ENCODE measurements at places on chromosomes 12 and 14. TPM values are rescaled to one million over a fixed set of nuclear protein-coding genes. Genes with fewer than 3 reads are reported as not detected.
A peak's percentile ranks its signal among the peaks of the same experiment; 100 is the strongest.

DNA sequence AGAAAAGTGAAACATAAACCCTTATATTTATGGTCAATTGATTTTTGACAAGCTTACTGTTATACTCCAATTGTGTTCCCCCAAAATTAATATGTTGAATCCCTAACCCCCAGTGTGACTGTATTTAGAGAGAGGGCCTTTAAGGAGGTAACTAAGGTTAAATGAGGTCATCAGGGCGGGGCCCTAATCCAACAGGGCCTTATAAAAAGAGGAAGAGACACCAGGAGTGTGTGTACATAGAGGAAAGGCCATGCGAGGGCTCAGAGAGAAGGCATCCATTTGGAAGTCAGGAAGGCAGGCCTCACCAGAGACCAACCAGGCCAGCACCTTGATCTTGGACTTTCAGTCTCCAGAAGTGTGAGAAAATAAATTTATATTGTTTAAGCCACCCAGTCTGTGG is 6.5 kb upstream of the VTI1B start:
- H3K4me3 ChIP-seq = no peak overlapping the region
- H3K27me3 ChIP-seq = no peaks in the 10 kb centered on the region
- no peak for DNase-seq
- H3K36me3 ChIP-seq = peaks cover 56% of the 10 kb centered on the region
- H3K27ac ChIP-seq = no peak overlapping the region

DNA sequence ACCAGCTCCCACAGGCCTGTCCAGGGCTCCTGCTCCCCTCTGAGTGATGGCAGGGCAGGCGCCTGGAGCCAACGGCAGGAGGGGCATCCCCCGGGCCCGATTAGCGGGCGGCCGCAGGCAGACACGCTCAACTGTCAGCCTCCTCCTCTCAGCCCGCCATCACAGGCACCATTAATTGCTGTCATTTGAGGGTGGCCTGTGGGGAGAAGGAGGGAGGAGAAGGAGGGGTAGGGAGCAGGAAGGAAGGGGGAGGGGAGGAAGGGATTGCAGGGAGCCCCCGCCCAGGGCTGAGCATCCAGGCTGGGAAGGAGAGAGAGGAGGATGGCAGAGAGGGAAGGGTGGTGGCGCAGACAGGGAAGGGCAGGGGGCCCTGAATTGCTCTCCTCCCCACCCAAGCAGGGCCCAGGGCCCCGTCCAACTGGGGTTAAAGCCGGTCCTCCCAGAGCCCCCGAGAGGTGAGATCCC is 36.1 kb downstream of the NCOR2 start:
- no peaks in the 10 kb centered on the region for H3K27me3 ChIP-seq
- DNase-seq = no peak
- no peak overlapping the region for H3K4me3 ChIP-seq
- no peak overlapping the region for H3K27ac ChIP-seq

GRCh38 chr14:88005978-88006851 is 1.3 kb downstream of the GPR65 start:
- no peaks in the 10 kb centered on the region for H3K4me1 ChIP-seq
- DNase-seq = no peak
- H3K27ac ChIP-seq = no peak overlapping the region
- peaks cover 44% of the 10 kb centered on the region for H3K27me3 ChIP-seq
- H3K4me3 ChIP-seq = no peak overlapping the region
- H3K36me3 ChIP-seq = no peaks in the 10 kb centered on the region

The BDKRB2 gene
- total RNA-seq = 1.4 TPM

DNA sequence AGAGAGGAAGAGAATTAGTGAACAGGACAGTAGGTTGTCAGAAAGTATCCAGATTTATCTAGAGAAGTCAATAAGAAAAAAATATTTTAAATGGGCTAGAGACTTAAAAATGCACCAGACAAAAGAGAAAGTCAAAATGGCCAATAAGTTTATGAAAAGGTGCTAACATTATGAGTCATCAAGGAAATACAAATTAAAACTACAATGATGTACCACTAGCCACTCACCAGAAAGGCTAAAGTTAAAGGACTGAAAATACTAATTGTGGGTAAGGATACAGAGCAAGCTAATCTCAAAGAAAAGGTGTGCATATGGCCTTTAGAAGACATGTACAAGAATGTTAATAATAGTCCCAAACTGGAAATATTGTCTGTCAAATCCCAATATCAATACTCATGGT is 37.7 kb downstream of the C12orf50 start:
- H3K4me1 ChIP-seq = peaks cover 8% of the 10 kb centered on the region
- H3K27ac ChIP-seq = no peak overlapping the region
- H3K4me3 ChIP-seq = no peak overlapping the region
- DNase-seq = no peak
- no peaks in the 10 kb centered on the region for H3K27me3 ChIP-seq
- H3K36me3 ChIP-seq = no peaks in the 10 kb centered on the region

DNA sequence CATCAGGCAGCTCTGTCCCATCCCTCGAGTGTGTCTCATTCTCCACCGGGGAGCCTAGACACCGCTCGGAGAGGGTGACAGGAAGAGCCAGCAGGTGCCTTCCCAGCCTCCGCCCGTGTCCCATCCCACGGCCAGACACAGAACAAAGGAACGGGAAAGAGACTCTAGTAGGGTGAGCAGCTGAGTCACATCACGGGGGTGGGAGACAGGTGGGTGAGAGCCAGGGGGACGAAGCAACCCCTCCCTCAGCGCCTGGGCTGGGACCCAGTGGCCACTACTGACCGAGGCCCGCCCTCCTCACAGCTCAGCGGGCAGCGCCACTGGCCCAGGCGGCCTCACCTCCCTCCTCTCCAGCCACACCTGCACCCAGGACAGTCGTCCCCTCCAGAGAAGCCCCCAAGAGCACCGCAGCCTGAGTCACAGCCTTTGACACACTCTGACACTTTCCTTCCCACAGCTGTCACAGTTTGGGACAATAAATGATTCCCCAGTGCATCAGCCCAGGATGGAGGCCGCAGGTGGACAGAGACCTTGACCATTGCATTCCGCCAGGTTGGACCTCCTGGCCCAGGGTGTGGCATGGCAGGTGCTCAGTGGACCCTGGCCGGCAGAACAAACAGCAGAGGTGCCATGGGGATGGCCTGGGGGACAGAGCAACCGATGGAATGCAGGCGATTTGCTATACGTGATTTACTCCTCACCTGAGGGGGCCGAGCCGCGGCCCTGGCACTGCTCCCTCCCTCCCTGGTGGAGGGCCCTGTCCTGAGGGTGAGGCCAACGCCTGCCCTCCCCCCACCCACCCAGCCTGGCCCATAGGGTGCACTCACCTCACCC is 45.4 kb upstream of the GALNT9 start:
- no peaks in the 10 kb centered on the region for H3K4me1 ChIP-seq
- DNase-seq = no peak
- H3K36me3 ChIP-seq = no peaks in the 10 kb centered on the region
- peaks cover 81% of the 10 kb centered on the region for H3K27me3 ChIP-seq

DNA sequence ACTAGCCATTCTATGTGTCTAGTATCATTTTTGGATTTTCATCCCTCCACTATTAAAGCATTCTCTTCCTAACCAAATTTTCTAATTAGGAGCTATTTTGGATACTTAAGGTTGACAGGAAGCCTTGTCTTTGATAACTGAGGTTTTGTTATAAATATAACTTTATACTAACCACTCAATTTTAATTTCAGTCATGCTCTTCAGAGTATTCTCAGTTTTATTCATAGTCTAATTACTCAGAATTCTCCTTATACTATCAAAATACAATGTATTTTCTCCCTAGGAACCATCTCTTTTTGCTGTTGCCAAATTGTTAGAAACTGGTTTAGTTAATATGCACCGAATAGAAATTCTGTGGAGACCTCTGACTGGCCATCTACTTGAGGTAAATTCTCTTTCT is 76.2 kb downstream of the MON2 start:
- no peak for DNase-seq
- no peak overlapping the region for H3K4me3 ChIP-seq
- H3K36me3 ChIP-seq = peaks cover 28% of the 10 kb centered on the region
- no peaks in the 10 kb centered on the region for H3K27me3 ChIP-seq
- H3K27ac ChIP-seq = no peak overlapping the region

The SLC2A14 gene
- total RNA-seq = not detected

DNA sequence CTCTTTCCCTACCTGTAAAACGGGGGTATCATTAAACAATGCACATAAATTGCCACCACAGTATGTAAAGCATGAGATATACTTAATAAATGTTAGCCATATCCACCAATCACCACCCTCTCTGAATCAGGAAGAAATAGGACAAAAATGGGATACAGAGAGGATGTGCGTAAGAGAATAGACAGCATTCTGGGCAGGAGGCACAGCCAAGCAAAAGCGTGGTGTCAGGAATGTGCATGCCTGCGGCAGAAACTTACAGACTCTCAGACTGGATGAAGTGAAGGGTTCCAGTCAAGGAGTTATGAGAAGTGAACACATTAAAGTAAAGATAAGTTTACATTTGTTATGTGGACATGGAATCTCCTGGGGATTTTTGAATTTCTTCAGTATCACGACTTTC is 121.7 kb upstream of the MDM1 start:
- H3K27me3 ChIP-seq = no peaks in the 10 kb centered on the region
- no peak overlapping the region for H3K4me3 ChIP-seq
- DNase-seq = no peak
- H3K36me3 ChIP-seq = no peaks in the 10 kb centered on the region
- no peak overlapping the region for H3K27ac ChIP-seq
- H3K4me1 ChIP-seq = peaks cover 9% of the 10 kb centered on the region

The SIX4 gene
- 13.6 TPM for total RNA-seq

The BBOF1 gene
- total RNA-seq = 2.0 TPM

GRCh38 chr14:102029956-102030355 is 56.9 kb downstream of the HSP90AA1 start:
- no peak overlapping the region for H3K4me3 ChIP-seq
- H3K27ac ChIP-seq = peak overlapping the region; percentile 90
- DNase-seq = no peak

The DAO gene
- total RNA-seq = not detected

GRCh38 chr14:31897581-31898186 is 179.4 kb upstream of the ARHGAP5 start:
- no peaks in the 10 kb centered on the region for H3K36me3 ChIP-seq
- H3K4me1 ChIP-seq = peaks cover 16% of the 10 kb centered on the region
- H3K27ac ChIP-seq = no peak overlapping the region
- H3K4me3 ChIP-seq = no peak overlapping the region
- H3K27me3 ChIP-seq = no peaks in the 10 kb centered on the region

DNA sequence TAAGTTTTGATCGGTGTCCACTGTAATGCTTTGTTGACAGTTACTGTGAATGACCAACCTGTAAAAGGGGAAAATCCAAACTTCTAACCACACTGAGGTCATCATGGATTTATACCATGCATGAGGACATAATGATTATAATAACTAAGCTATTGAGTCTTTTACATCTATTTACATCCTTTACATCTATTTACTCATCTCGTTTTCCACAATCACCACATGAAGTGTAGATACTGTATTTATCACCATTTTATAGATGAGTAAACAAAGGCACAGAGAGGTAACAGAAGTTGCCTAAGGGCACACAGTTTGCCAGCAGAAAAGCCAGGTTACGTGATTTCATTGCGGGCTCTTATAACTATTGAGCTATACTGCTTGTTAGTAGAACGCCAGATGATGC is 27.9 kb upstream of the EID3 start:
- no peaks in the 10 kb centered on the region for H3K36me3 ChIP-seq
- peaks cover 33% of the 10 kb centered on the region for H3K4me1 ChIP-seq
- H3K4me3 ChIP-seq = peak overlapping the region; percentile 27
- H3K27ac ChIP-seq = no peak overlapping the region
- H3K27me3 ChIP-seq = no peaks in the 10 kb centered on the region

- no peaks in the 10 kb centered on the region for H3K27me3 ChIP-seq
- H3K27ac ChIP-seq = peak overlapping the region; percentile 65
- H3K4me3 ChIP-seq = peak overlapping the region; percentile 66
- DNase-seq = peak; percentile 5
- no peaks in the 10 kb centered on the region for H3K36me3 ChIP-seq
Observed at GRCh38 chr12:96720363-96720705, 186.7 kb upstream of the NEDD1 start.

DNA sequence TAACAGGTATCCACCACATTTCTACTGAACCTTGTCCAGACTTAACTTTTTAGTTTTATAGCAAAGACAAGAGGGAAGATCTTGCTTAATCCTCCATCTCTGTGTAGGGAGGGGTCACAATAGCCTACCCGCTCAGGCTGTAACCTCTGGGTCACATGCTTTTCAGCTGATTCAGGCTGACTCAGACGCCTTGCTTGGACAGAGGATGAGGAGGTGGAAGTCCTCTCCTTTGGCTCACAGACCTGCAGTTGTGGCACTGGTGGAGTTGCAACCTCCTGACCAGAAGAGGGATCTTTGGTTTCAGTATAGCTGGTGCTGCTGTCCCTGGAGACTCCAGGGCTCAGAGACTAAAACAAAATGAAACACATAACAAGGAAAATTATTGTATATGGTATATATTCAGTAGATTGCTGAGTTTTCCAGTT is 16.2 kb downstream of the ACIN1 start:
- no peaks in the 10 kb centered on the region for H3K27me3 ChIP-seq
- peak; percentile 92 for DNase-seq
- peak overlapping the region; percentile 49 for H3K27ac ChIP-seq
- H3K4me1 ChIP-seq = peaks cover 25% of the 10 kb centered on the region

DNA sequence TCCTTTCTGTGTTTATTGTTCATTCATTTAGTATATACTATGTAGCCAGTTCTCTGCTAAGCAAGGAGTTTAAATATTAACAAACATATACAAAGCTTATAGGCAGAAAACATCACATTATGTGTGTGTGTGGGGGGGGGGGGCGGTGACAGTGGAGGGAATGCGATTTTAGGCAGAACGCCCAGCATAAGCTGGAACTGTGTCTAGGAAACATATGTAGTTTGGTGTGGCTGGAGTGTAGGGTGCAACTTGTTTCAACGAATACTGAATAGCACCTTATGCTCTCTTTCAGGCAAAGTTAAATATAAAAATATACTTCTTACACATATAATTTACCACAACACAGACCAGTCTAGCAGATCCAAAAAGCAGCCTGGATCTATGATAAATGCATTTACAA is 980.6 kb downstream of the SLC6A15 start:
- H3K4me1 ChIP-seq = peaks cover 6% of the 10 kb centered on the region
- H3K27ac ChIP-seq = no peak overlapping the region
- H3K27me3 ChIP-seq = no peaks in the 10 kb centered on the region
- H3K4me3 ChIP-seq = no peak overlapping the region
- DNase-seq = no peak

DNA sequence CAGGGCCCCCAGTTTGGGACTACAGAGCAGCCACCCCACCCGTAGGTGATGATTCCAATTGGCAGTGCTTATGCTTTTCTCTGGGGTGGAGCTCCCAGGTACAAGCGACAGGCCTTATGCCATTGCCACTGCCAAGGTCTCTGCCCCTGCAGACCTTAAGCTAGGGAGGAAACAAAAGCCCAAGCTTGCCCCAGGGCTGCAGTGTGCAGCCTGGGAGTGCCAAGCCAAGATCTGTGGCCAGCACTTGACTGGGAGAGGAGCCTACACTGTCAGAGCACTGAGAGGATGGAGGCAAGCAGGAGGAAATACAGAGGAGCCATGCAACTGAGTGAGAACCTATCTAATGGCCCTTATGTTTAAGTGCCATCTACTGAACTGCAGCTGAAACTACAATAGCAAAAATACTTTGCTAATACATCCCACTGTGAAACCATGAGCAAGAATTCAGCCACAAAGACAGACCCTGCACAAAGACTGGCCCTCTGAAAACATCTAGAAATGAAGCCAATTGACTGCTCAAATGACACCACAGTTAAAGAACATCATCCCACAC is 17.7 kb upstream of the ASCL1 start:
- no peak overlapping the region for H3K4me3 ChIP-seq
- H3K27ac ChIP-seq = no peak overlapping the region
- no peaks in the 10 kb centered on the region for H3K27me3 ChIP-seq
- DNase-seq = no peak

The SMAGP gene
- 17.4 TPM for total RNA-seq

GRCh38 chr12:115504306-115505290 is 772.9 kb downstream of the MED13L start:
- H3K36me3 ChIP-seq = no peaks in the 10 kb centered on the region
- no peak for DNase-seq
- H3K4me1 ChIP-seq = peaks cover 10% of the 10 kb centered on the region
- no peak overlapping the region for H3K27ac ChIP-seq
- no peak overlapping the region for H3K4me3 ChIP-seq
- H3K27me3 ChIP-seq = no peaks in the 10 kb centered on the region
